ENCODE measurements at places on chromosomes 2 and 18.

DNA sequence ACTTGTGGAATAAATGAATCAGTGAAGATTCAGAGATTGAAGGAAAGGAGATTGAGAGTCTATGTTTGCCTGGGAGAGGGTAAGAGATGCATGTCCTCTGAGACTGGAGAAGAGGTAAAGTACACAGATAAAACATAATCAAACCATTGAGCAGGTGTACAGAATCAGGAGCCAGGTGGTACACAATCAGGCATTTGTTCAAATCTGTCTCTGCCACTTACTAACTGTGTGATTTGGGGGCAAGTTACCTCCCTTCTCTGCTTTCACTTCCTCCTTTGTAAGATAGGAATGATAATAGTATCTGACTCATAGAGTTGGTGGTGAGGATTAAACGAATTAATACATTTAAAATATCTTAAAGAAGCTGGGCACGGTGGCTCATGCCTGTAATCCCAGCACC lies 94.0 kb downstream of the CDK15 start:
- DNase-seq: no peak

- no peak for DNase-seq
Measured at GRCh38 chr2:197149546-197149945, 161.0 kb downstream of the ANKRD44 start.

DNA sequence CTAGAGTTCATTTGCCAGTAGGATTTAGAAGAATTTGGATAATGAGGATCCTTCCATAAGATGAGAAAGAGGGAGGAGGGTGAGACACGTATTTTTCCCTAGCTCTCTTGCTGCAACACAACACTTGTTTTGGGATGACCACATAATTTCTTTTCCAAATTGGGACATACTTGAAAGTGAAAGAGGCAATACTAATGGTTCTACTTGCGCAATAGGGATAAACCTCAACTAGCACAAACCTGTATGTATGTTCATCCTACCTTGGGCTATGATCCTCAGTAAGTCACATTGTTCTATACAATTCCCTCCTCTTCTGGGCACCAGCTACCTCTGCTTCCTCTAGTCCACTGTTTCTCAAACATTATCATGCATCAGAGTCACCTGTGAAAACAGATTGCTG lies 1208.8 kb upstream of the LRRTM1 start:
- peak; percentile 4 for DNase-seq

DNA sequence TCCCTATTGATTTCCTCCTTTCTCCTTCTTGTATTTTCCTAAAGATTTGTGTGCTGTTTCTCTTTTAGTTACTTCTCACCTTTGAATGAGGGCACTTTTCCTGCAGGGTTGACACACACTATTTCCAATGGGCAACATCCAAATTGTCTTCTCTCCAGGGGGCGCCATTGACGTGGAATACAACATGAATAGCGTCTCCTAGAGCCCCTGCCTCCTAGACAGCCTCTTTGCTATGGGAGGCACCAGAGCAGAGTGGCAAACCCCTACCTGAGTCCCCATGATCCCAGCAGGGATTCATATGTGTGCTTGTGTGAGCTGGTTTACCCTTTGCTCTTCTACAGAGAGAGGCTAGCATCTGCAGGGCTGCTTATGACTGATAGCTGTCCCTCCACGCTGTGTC lies 61.3 kb upstream of the ITSN2 start:
- peak; percentile 30 for DNase-seq

DNA sequence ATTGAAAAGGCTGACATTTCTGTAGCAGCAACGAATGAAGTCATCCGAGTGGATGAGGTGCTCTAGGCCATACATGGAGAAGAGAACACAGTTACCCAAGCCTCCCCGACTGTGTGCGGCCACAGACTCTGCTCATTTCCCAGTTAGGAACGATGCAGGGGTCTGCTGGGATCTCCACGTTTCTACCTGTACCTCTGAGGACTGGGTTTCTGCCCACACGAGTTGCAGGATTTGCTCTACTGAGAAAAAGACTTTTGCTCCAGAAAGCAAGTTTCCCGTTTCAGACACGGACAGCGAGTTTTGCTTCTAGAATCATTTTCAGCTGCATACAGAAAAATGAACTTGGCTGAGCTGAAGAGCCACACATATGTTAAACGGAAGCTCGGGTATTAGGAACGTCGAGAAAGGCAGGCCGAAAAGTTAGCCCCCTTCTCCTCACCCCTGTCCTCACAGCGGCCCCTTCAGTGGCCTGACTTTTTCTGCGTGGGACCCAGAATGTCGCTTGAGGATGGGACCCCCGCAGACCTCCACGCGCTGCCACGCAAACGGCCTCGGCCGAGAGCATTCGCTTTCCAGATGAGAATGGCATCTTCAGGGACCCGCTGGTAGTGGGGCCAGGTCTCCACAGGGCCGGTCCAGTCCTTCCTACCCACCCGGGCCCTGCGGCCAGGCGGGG lies 582 bp upstream of the RAB31 start:
- DNase-seq: no peak

DNA sequence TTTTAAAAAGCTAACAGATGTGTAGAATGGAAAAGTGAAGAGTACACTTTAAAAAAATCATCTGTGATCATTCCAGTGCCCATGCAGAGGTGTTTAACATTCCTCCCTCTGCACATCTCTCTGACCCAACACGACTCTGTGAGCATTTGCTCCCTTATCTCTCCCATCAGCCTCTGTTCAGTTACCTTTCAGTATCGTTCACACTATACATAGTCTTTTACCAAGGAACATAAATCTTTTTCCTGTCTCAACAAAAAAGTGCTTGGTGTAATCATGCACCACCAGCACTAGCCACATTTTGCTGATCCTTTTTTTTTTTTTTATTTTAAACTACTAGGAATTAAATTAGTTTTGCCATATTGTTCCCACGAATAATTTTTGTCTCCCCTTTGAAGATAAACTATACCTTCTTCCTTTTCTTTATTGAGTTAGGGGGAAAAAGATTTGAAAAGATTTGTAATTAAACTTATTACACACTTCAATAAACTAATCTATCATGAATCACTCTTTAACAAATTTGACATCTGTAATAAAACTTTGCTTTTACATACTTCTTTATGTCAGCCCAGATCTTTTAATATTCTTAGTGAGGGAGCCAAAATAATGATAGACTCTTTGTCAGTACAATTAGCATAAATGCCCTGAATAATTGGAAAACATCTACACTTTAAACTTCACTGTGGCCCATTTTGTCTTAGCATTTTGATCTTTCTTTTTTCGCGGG lies 489.8 kb upstream of the FANCL start:
- DNase-seq: no peak

DNA sequence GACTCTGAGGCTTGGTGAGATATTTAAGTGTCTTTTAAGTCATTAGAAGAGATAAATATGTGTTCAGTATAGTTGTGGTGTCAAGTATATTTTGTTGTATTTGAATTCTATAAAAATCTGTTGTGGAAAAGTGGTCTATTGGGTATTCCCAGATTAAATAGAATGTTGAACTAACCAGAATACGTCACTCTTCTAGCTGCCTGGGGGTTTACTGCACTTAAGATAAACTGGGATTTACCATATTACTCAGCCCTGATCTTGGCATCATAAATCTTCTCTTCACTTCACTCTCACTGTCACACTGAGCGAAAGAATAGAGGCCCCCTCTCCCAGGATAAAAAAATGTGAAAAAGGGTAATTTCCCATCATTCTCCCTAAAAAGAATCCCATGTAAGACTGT lies 129.8 kb downstream of the BCL2 start:
- DNase-seq: no peak

GRCh38 chr2:205586626-205587025 lies 95.7 kb upstream of the NRP2 start:
- DNase-seq: no peak

- DNase-seq: no peak
Measured at GRCh38 chr2:2505604-2506003, 174.5 kb upstream of the MYT1L start.

DNA sequence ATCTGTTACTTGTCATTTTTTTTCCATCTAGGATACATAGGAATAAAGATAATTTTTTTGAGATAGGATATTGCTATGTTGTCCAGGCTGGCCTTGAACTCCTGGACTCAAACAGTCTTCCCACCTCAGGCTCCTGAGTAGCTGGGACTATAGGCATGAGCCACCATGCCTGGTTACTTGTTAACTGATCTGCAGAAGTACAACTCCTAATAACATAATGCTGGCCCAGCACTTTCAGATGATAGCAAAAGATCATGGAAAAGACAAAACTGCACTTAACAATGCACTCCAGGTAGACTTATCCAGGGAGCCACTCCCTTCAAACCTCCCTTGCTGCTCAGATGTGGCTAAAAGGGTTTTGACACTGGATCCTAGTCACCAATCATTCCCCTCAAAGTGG lies 11.4 kb upstream of the CTDP1 start:
- DNase-seq: no peak

GRCh38 chr2:64860276-64860885 lies 128.8 kb upstream of the SLC1A4 start:
- DNase-seq: no peak

DNA sequence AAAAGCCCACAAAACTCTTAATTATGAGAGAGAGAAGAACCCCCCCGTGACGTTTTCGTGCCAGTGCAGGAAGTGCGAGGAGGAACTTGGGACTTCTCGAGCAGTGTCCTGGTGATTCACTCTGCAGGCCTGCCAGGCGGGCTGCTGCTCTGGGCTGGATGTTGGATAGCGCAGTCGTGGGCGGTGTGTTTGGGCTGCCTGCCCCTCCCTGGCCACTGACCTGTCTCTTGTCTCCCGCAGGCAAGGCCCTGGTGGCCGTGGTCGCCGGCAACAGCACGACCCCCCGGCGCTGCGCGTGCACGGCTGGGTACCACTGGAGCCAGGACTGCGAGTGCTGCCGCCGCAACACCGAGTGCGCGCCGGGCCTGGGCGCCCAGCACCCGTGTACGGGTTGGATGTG lies 29.0 kb downstream of the TNFRSF11A start:
- DNase-seq: no peak

DNA sequence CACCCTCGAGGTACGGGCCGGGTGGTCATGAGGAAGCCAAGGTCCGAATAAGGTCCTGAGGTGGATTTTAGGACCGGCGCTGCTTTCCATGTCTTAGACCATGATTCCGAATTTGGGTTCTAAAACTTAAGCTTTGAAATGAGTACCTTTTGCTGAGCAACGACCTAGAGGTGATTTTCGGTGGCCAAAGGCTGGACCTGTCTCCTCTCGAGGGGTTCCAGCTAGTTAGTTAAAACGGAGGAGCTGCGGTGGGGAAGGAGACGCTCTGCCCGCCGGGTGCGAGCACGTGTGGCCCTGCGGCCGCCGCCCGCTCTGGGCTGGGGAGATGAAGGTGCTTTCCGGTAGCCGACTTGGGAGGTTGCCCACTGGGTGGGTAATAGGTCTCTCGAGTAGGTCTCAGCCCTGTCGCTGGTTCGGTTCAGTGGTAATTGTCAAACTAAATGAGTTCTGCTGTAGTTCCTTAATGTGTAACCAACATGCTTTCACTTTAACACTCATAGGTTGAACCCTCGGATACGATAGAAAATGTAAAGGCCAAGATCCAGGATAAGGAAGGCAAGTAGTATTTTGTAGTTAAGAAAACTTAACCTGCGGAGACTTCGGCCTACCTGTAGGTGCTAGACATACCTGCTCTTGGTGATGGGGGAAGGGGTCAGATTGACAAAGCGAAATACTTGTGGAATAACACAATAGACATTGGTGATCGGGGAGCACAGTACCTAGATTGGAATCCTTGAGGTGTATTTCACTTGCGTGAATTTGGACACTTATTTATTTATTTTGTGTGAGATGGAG lies 572 bp downstream of the RPS27A start:
- peak; percentile 23 for DNase-seq

DNA sequence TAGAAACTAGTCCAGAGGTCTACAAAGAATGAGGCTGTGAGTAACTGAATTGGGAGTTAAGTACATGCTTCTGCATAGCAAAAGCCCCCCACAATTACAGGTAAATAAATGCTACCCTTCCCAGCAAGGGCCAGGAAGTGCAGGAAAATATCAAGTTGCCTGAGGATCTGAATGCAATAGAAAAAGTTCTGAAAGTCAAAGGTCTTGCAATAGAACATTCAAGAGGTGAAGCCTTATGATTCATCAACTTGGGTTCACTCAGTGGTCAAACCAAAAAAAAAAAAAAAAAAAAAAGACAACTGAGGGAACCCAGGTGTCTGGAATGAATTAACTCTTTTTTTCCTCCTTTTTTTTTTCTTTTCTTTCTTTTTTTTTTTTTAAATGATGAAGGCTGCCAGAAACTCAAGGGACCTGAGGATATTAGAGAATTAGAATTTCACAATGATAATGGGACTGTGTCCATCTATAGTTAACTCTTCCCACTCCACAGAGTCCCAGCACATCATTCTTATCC lies 42.9 kb upstream of the RFX8 start:
- DNase-seq: peak; percentile 94

DNA sequence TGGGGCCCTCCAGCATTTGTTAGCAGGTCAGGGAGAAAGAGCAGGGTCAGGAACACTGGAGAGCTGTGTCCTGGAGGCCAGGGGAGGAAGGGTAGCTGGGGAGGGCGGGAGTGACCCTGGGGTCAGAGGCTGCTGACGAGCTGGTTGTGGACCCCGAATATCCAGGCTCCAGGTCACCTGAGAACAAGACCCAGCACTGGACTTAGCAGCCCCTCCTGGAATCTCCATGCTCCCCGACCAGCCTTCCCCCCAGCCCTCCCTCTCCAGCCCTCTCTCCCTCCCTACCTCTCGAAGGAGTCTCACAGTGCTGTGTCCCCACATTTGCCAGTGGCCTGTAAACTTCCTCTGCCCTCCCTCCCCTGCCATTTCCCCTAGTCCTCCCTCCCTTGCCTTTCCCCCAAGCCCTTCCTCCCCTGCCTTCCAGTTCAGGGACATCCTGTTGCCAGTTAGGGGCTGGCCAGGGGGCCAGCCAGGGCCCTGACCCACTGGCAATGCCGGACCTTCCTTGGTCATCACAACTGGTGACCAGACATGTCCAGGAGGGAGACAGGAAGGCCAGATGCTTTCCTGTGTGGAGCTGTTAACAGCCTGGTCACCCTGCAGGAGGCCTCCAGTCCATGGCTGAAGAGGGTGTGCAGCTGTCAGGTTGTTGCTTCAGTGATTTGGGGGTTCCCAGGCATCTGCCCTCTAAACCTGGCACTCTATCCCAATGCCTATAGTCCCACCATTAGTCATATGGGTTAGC lies 50.0 kb upstream of the FAHD2A start:
- DNase-seq: no peak

DNA sequence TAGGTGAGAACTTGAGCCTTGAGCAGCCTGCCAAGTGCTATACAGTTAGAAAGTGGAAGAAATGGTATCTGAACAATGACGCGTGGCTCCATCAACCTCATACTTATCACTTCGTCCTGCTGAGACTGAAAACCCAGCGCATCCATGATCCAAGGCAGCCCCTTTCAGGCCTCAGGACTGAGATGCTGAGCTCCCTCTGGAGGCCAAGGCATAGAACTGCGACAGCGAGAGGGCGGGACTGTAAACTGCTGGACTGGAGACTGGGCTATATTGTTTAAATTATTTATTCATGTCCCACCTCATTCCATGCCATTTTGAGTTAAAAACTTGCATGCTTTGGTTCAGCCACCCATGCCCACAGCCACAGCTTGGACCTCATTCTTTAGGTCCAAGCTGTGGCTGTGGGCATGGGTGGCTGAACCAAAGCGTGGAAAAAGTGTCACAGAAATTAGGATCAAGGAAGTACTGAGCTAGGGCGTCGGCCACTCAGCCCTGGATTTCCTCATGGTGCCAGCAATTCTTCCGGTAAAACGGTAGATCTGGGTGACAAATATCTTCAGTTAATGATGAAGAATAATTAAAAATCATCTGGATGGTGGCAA lies 195.5 kb downstream of the L3MBTL4 start:
- DNase-seq: peak; percentile 15

Measured in renal cortical epithelial cell (primary cell).